ENCODE measurements at places on chromosomes 13 and 19.

DNA sequence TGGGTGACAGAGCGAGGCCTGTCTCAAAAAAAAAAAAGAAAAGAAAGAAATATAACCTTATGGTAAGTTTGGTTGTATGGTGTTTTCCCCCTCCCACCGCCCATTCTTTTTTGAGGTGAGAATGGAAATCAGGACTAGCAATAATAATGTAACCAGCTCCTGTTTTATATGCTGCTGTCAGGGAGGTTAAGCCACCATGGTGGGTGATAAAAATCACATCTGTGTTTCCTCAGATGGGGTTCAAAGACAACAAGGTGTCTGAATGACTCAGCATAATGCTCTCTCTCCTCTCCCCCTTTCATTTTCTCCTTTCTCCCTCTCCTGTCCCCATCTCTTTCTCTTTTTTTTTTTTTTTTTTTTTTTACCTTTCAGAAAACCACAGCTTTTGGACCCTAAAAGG is 28.3 kb upstream of the GARRE1 start:
- no peak for DNase-seq

DNA sequence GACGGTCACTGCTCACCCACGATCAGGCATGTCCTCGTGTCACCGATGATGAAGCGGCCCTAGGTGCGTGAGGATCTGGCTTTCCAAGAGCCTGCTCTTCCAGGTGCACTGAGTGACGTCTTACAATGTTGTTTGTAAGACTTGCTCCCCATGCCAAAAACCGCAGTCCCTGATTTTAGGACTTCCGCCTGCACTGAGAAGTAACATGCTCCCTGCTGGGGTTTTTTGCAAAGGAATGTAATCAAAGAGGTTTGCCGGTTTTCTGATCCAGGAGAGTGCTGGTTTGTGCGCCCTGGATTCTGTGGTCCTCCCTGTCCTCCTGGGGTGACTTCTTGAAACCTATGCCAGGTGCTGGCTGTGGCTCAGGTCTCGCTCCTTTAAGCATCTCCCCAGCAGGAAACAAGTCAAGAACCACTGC is 38.8 kb downstream of the MYO9B start:
- DNase-seq = no peak

DNA sequence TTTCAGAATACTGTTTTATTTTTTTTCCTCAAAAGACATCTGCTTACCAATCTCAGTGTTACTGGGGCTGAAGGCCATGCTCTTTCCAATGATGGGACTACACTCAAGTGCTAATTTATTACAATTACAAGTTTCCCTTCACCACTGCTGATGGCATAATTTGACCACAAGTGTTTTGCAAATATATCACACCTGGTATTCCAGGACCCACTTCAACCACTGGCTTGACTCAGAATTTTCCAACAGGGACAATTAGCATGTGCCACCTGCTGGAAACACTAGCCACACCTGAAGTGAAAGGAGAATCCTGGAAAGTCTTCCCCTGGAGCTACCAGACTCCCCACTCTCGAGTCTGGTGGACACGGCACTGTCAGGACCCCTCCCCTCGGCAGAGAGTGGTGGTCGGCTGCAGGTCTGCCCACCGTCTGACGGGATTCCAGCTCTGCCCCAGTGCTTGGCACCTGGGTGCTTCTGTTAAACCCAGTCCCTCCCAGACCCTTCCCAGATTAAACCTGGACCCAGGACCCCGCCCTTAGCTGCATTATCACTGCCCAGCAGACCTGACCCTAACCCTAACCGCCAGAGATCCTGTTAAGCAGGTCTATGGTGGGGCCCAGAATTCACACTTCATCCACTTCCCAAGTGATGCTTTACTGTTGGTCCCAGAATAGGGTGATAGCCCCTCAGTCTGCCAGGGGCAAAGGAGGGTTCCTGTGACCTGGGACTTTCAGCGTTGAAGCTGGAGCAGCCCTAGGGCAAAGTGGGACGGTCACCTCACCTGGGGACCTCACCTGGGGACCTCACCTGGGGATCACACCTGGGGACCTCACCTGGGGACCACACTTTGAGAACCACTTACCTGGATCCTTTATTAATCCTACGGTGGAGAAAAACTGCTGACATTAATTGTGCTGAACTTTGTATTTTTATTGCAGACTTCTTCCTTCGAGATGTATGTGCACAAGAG is 17.6 kb upstream of the RASA3 start:
- DNase-seq = no peak

DNA sequence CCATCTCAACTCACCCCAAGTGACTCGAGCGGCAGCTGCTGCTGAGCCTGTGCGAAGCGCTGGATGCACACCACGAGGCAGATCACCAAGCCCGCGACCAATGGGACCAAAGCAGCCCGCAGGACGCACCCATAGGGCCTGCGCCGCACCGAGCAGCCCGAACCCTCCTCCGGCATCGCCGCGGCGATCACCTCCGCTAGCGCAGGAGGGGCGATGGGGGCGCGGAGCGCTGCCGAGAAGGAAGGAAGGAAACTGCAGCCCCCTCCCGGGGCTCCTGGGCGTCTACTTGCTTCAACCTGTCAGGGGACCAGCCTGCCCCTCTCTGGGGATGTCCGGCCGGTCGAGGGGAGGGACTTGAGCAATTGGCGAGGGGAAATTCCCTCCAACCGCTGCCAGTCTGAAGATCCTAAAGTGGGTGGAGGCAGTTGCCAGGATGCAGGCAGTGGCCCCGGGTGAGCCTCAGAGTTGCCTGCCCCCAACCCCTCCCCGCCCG is at the start of gene CD70:
Gene CD70 (minus strand): TSS at position 324 of the 493 bp plus-strand sequence. CDS start 148 bp downstream, at position 176.
- DNase-seq = no peak

GRCh38 chr19:35136231-35136630 is 1.4 kb upstream of the LGI4 start:
- no peak for DNase-seq

DNA sequence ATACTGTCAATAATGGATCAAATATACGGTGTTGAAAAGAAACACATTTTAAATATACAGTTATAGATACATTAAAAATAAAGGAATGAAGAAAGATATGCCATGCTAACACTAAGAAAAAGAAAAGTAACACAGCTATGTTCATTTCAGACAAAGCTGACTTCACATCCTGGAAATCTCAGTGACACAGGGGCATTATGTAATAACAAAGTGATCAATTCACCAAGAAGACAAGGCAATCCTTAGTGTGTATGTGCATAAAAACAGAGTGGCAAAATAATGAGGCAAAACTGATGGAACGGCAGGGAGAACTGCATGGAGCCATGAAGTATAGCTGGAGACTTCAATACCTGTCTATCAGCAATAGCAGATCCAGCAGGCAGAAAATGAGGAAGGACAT is 13.1 kb downstream of the ZNF14 start:
- no peak for DNase-seq

- DNase-seq = no peak
Measured at GRCh38 chr13:82947683-82948082, 934.6 kb downstream of the SLITRK1 start.

GRCh38 chr19:51147663-51148062 is 5.6 kb downstream of the SIGLEC7 start:
- DNase-seq = no peak

- no peak for DNase-seq
Measured at GRCh38 chr13:72204291-72204690, 337.3 kb upstream of the DACH1 start.

- no peak for DNase-seq
Measured at GRCh38 chr19:30719189-30719998, 347.2 kb downstream of the ZNF536 start.

- no peak for DNase-seq
Measured at GRCh38 chr19:49475191-49475917, 1.3 kb downstream of the FLT3LG start.

DNA sequence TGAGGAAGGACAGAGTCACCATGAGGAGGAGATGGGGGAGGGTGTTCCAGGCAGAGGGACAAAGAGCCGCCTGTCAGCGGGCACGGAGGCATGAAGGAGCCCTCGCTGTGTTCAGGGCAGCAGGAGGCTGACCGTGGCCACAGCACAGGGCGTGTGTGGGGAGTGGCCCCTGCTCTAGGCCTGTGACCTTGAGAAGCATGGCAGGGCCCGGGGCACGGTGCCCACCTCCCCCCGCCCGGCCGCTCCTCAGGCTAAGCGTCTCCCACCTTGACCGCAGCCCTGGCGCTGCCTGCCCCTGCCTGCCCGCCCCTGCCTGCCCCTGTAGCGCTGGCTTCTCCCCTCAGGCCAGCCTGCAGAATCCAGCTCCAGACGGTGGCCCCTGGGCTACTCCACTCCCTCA is 11.6 kb downstream of the MAP2K2 start:
- DNase-seq = no peak
